ENCODE measurements at places on chromosomes 12 and 14.

DNA sequence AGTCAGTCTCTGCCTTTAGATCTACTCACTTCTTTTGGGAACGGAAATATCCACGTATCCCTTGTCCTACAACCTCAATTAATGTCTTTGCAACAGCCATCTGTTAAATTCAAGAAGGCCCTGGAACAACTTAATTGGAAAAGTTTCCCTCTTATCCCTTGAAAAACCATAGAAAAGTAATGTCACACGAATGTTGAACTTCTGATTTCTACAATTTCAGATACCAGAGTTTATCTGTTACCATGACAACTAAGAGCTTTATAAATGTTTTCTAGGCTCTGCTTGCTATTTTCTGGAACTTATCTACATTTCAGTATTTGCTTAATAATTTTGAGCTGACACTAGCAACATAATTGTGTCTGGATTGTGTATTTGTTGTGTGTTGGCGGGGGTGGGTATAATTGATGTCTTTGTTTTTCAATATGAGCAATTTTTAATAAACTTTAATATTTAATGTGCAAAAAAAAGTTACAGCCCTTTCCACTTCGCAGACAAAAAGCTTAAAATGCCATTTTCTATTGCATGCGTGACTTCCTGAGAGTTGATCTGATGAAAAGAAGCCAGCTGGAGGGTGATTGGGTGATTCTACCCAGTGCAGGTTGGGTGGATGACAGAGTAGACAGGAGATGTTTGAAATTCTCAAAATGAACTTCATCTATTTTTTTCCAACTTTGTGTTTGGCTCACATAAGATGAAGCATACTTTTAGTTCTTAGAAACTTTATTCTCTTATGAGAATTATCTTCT, 11.8 kb upstream of the EDDM3A start:
- no peak for DNase-seq

GRCh38 chr12:82745063-82745674, 58.5 kb downstream of the TMTC2 start:
- DNase-seq = no peak

- DNase-seq = no peak
Measured at GRCh38 chr14:68793734-68794129, 865 bp upstream of the ZFP36L1 start.

DNA sequence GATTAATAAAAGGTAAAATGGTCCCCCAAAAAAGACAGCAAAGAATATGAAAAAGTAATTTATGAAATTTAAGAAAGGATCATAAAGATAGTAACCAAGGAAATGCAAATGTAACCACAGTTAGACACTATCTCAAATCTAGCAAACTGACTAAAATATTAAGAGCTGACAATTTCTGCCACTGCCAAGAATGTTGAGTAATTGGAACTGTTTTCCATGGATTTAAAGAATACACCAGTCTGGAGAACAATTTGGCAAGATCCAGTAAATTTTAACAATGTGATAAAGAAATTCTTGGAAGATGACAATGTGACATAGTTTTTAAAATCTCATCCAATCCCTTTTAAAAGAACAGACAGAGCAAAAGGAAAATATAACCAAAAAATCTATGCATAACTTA, 798.0 kb upstream of the MGAT4C start:
- no peak for DNase-seq

- no peak for DNase-seq
Measured at GRCh38 chr14:21631084-21631483, 3.7 kb downstream of the OR10G2 start.

DNA sequence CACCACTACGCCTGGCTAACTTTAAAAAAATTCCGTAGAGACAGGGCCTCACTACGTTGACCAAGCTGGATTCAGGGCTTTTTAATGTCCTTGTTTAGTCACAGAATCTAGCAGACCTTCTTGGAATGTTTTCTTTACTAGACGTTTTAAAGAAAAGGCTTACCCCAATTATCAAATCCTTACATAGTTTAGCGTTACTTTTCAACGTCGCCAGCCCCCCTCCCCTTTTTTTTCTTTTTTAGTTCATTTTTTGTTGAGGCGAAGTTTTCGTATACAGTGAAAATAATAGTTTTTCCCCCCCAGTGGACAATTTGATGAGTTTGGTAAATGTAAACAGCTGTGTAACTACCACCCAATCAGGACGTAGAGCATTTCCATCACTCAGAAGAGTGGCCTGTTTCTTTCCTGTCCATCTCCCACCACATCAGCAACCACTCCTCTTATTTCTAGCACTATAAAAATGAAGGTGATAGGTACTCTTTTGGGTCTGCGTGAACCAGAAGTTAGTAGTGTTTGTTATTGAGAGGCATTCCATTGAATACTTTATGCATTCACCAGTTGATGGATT, 753 bp upstream of the DLGAP5 start:
- DNase-seq = no peak

GRCh38 chr12:133202493-133203343, 21.4 kb downstream of the ZNF268 start:
- no peak for DNase-seq

- no peak for DNase-seq
Measured at GRCh38 chr12:89618113-89618862, 90.3 kb downstream of the ATP2B1 start.

DNA sequence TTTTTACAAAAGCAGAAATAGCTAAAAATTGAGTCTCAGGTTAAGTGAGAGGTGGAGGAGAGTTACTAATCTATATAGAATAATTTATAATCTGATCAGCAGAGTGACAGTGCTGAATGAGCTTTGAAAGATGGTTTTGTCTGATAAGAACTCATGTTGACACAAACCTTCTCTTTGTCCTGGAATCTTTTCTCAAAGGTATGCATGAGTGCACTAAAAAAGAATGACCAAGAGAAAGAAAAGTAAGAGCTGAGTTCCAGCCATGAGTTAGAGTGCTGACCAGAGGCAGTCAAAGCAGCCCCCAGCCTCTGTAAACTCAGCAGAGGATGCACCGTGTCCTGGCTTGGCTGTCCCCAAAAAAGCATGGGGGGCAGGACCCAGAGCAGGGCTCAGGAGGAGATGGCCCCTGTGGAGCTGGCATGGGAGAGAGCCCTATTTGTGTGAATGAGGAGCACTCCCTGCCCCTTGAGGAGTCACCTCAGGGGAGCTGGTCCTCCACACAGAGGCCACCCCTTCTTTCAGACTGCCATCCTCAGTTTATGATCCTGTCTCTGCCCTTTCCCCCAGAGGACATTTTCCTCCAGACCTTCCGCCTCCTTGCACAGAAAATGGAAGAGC, 129.8 kb downstream of the SEC23A start:
- no peak for DNase-seq

- DNase-seq = no peak
Measured at GRCh38 chr14:100907240-100907639, 3.7 kb upstream of the RTL1 start.

DNA sequence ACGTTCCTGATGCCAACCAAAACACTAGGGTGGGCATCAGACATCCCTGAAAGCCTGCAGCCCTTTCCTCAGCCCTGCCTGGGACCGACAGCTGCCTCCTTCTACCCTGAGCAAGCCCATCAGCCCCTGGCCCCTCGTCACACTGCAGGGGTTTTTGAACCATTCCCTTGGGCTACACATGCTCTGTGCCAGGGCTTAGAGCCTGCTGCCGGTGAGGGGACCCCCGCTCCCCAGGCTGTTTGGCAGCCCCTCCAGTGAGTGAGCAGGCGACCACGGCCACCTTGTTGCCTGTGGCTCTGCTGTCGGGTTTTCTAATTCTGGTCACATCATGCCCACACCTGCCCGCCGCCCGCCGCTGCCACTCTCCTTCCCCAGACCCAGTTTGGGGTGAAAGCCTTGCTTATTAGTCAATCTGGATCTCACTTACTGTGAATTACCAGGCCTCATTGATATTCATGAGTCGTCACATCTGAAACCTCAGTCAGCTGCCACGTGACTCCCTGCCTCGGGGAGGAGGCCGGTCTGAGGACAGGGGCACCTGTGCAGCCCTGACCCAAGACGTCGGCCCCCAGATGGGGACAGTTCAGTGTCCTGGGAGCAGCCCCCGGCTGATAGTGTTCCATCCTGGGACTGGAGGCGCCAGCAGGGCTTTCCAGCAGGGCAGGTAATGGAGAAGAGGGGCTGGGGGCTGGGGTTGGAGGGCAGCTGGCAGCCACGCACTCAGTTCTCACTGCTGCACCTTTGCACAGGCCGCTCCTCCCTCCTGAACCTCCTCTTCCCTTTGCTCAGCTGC, 163.0 kb downstream of the RBM19 start:
- DNase-seq = no peak

GRCh38 chr14:64554556-64554955, 4.8 kb downstream of the PPP1R36 start:
- DNase-seq = no peak

- no peak for DNase-seq
Measured at GRCh38 chr14:85336817-85337216, 193.1 kb upstream of the FLRT2 start.

DNA sequence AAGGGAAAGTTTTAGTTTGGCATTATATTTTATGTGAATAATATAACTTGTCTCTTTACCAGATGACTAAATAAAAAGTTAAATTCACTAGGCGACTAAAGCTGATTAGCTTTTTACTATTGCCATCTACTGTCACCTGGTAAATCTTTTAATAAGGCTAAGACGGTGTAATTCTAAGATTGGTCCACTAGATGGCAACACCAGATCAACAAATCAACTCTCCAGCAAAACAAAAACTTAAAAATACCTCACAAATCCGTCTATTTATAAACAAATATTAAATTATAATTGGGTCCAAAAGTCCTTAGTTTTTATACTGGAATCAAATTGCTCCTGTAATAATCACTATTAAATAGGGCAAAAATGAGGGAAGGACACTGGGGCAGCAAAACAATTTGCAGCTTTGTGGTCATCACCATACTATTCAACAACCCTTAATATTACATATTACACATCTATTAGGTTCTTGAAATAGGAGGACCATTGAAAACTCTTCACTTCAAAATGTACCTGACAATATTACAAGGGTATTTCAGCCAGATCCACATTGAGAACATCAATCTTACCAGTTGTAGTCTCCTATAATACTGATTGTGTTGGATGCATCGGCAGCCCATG, 47.9 kb downstream of the GALC start:
- peak; percentile 79 for DNase-seq

- no peak for DNase-seq
Measured at GRCh38 chr12:50746431-50746830, 17.5 kb upstream of the ATF1 start.

GRCh38 chr12:87074781-87075180, 818.6 kb upstream of the MGAT4C start:
- no peak for DNase-seq

DNA sequence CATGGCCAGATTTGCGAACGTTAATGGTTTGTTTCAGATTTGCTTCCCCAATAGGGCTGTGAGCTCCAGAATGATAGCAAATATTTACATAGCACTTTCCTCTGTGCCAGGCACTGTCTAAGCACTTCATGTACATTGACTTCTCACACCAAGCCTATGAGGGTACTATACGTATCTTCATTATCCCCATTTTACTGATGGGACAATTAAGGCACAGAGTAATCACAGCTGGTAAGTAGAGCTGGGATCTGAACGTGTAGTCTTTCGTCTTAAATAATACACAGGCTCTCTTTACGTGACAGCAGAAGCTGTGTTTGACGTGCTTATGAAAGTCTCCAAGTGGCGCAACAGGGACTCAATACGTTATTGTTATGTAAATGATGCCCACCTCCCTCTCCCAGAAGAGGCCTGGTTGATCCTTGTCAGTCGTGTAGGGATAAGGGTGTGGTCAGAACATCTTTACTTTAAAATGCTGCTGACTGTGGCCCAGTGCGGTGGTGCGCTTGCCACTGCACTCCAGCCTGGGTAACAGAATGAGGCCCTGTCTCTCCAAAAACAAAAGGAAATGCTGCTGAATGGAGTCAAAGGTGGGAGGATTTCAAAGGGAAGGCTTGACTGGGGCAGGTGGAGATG, 66.3 kb upstream of the TCL1B start:
- no peak for DNase-seq

DNA sequence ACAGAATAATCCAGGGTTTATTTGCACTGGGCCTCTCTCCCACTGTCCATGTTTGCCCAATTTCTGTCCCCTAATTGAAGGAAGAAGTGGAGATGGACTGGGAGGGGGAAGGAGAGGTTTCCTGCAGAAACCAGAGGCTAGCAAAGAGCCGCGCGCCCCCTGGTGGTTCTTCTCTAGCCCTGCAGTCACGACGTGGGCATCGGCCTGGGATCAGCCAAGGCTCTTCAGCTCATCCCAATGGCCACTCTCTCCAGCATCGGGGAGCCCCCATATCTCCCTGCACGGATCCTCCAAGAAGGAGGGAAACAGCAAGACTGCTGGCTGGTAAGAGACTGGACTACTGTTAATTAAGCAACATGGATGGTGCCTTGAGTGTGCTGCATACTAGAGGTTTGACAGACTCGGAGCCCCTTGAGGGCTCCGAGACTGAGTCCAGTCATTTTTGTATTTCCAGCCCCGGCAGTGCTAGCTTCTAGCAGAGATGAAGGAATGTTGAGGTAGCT, 18.7 kb downstream of the ZBTB39 start:
- peak; percentile 33 for DNase-seq

DNA sequence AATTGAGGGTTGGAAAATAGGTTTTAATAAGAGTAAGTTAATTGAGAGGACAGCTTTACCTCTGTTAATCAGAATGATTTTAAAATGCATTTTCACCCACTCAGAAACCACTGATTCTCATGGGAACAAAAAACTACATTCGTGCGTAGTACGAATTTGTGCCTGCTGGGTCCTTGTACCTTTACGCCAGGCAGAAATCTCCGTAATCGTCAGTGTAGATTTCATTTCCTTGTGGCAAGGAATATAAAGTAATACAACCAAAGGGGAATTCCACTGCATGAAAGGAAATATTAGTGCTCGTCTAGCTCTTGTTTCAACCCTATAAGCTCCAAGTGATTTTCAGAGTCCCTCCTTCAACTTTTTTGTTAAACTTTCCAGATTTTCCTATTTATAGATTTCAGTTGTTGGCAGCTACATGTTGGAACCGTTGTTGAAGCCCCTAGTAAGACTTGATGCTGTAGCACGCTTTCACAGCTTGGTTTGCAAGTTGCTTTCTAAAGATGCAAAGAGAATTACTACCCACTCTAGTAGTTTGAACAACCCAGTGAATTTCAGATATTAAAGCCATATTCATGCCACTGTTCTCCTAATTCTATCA, 90.6 kb downstream of the ETV6 start:
- DNase-seq = no peak

GRCh38 chr12:14576896-14577295, 9.2 kb upstream of the PLBD1 start:
- no peak for DNase-seq

GRCh38 chr14:66443785-66444184, 42.4 kb upstream of the CCDC196 start:
- no peak for DNase-seq

DNA sequence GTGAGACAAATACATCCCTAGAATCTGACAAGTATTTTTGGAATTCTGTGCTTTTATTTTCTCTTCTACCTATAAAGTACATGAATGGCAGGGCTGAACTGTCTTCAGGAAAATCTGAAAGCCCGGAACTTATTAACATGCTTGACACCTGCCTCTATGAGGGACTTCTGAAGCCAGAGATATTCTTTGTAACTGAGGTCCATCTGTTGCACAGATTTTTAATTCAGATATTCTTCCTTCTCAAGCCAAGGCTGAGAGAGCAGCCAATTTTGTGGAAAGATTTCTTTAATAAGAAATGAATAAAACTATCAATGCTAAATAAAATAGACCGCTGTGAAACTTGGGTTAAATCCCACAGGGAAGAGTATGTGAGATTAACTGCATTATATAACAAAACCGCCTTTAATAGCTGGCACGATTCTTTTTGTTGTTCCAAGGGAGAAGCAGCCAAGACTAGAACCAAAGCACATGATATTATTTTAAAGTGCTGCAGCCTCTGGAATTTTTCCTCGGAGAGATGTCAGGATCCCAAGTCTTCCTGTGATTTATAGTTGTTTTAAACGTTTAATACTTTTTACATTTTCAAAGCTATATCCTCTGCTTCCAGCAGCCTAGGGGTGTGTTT, 148.9 kb downstream of the CRADD start:
- DNase-seq = no peak
